Central memory CD4-positive, alpha-beta T cell (primary cell): ENCODE measurements at places on chromosomes 3 and 15.

DNA sequence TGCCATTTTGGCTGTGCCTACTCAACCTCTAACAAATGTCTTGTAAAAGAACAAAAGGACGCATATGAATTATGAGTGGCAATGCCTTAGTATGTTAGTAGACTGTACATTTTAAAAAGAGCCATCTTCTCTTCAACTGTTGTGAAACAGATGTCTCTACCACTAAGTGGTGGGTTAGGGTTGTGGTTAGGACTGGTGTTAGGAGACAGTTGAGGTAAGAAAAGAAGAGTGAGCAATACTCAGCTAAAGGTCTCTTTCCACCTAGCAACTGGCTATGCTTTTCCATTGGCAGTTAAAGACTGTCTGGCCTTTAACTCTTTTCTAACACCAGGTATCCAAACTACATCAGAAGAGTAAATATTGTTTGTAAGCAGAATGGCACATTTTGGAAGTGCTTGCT lies 221.7 kb upstream of the TBC1D5 start:
- no peak for DNase-seq

DNA sequence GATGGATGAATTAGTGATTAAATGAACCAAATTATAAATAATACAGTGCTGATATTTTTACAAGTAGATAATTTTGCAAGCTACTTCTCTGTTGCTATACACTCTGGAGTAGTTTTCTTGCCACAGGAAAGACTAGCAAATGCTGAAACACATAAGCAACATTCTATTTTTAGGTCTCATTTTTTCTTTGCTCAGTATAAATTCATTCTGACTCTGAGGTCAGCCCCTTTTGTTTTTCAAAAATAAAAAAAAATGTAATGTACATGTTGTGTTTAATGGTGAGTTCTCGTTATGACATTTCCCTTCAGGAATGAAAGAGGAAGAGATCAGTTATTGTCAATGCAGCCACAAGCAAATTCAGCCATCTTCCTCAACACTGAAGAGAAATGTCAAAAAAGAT lies 24.9 kb downstream of the GJD2 start:
- DNase-seq, result no peak

DNA sequence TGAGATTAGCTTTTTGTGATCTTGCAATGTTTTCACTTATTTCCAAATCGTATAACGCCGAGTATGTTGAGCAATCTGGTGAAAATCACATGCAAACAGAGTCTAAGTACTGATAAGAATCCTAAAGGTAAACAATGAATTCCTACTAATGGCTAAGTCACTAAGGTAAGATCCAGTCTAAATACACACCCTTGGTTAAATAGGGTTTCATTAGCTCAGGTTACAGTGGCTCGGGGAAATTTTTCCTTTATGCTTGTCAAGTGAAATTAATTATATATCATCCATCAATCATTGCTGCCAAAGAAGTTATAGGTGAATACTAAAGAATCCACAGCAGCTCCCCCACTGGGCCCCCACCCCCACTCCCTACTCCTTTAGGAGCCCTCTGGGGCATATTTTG lies 139.3 kb downstream of the SOX2 start:
- no peak for DNase-seq

- peak; percentile 8 for DNase-seq
These were observed 54.0 kb downstream of the HEG1 start for GRCh38 chr3:125001557-125002413.

GRCh38 chr3:124969963-124970722 lies 35.6 kb upstream of the MUC13 start:
- DNase-seq, result no peak

DNA sequence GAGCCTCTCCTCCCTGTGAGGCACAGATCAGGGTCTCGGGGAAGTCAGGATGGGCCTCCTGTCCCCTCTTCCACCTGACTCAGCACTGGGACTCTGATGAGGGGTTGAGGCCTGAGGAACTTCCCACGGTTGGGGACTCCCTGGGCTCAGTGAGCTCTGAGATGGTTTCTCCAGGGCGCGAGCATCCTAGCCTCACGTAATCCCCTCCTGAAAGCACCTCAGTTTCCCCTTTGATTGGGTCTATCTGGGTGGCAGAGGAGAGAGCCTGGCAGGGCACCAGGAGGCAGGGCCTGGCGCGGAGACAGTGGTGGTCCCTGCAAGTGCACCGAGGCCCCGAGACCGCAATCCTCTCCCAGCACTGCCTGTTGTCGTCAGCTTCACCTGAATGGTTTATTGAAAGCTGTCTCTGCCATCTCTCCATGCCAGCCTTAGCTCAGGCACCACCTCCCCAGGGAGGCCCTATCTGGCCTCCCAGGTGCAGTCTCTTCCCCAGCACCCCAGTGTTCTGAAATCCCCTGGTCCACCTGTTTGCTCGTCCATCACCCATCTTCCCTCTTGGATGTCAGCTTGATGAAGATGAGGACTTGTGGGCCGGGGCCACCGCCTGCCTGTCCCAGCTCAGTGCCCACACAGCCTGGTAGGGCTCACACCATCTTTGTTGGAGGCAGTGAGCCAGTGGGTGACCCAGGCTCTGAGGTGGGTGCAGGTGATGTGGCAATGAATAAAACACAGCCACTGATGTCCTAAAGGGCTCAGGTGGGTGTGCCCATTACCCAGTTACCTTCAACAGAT lies 52.2 kb upstream of the PCSK6 start:
- DNase-seq, result no peak

DNA sequence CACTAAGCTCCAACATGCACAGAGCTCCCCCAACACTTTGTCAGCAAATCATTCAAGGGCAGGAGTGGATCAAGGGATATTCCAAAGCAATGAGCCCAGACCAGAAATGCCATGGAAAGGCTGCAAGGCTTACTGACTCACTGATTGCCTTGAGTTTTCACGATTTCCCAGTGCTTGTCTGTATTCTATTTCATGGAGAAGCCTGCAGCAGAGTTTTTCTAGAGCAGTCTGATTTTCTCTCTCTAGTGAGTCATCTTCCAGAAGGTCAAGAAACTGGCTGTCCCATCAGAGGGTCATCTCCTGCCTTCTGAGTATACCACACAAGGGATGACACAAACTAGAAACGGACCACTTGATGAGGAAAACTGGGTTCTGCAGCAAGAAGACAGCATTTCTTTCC lies 16.5 kb downstream of the LMCD1 start:
- no peak for DNase-seq

GRCh38 chr15:43531018-43531670 lies 13.7 kb downstream of the MAP1A start:
- no peak for DNase-seq

DNA sequence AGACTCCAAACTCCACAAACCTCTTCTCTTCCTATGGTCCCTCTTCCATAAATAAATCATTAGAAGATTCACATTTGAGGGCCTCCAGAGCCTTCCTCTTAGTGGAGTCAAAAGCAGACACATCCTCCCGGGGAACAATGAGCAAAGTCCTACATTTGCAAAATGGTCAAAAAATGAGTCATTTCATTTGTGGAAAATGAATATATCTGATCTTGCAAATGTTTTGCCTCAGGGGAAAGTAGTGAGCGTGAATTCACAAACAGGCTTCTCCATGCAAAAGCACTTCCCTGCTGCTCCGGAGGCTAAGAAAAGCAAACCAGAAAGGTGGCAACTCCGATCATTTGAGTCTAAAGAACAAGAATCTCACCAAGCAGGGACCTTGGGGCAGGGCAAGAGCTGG lies 86.7 kb upstream of the IQSEC1 start:
- DNase-seq, result no peak

GRCh38 chr3:193998123-193998448 lies 137.9 kb upstream of the HES1 start:
- no peak for DNase-seq

DNA sequence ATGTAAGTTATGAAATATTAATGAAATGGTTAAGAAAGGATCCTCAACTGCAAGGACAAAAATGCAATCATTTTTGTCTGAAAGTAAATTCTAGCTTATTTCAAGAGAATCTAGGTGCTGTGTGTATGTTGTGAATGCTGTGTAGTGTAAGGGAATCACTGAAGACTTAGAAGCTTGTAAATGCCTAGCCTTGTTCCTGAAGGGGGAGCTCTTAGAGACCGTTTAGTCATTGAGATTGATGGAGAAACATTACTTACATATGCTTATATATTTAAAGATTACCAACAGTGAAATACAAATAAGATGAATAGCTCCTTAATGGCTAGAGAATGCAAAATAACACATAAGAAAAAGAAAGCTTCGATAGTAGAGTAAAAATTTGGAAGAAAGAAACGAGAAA lies 67.9 kb downstream of the CNTN4 start:
- DNase-seq, result no peak

GRCh38 chr3:64398476-64398875 lies 173.2 kb upstream of the PRICKLE2 start:
- no peak for DNase-seq

DNA sequence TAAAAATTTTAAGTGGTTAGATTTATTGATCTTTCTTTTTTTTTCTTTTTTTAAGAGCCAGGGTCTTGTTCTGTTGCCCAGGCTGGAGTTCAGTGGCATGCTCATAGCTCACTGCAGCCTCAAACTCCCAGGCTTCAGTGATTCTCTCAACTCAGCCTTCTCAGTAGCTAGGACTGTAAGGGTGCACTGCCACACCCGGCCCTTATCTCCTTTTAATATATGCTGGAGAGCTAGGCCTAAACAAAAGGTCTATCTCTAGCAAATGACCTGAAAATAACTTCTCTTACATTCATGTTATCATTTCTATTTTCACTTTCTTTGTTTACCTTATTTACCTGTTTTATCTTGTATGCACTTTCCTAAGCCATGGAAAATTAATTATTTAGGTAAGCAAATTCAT lies 35.2 kb upstream of the MELTF start:
- DNase-seq, result no peak

GRCh38 chr3:34669490-34669889 lies 871.1 kb downstream of the PDCD6IP start:
- DNase-seq, result no peak

DNA sequence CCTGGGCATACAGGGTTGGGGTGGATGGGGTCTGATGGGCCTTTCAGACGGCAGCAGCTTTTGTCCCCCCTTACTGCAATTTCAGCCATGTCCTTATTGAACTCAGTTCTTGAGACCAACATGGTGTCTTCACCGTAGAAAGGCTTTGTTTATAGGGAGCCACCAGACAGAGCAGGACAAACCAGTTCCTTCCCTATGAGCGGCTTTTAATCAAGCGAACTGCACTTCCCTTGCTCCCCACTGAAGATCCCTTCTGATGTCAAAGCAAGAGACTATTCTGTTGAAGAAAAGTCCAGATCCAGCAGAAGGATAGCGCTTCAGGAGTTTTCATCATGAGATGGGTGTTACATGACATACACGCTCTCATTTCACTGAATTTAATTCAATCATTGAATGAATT lies 100.4 kb downstream of the CD47 start:
- DNase-seq, result no peak

- DNase-seq, result no peak
These were observed 66.9 kb upstream of the MYO5C start for GRCh38 chr15:52362497-52362896.

GRCh38 chr3:31911643-31912042 lies 69.4 kb downstream of the OSBPL10 start:
- DNase-seq, result no peak

- DNase-seq, result no peak
These were observed 37.9 kb downstream of the CLK3 start for GRCh38 chr15:74653426-74654102.

DNA sequence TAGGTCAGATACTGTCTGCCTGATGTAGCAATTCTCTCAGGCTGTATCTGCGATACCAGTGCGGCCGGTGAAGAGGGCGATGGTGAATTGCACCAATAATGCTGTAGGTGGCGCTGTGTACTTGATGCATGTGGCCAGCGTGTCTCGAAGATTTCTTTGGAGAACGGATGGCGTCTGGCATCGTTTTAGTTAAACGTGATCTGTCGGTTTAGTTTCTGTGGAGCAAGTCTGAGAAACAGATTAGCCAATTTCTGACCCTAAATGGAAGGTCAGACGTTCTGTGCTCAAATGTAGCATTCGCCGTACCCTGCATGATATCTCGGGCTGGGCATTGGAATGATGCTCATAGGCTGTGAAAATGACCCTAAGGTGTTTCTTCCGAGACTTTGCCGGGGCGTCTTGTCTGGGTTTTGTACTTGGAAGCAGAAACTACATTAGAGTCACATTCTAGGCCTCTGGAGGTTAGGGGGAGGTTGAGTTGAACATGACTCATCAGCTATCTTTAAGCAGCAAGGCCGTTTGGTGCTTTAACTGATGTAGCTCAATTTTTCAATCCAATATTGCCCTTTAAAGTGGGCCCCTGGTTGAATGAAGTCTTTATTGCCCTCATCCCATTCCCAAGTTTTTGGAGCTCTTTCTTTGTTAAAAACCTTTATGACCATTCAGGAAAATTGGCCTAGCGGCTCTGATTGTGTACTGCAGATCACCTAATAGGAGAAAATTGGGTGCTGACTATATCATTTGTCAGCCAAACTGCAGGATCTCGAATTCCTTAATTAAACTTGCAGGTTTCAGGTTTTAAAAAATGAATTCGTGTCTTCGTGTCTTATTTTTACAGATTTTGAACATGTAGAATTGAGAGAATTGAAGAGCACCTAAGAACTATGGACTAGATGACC lies 80.0 kb downstream of the SQOR start:
- no peak for DNase-seq

DNA sequence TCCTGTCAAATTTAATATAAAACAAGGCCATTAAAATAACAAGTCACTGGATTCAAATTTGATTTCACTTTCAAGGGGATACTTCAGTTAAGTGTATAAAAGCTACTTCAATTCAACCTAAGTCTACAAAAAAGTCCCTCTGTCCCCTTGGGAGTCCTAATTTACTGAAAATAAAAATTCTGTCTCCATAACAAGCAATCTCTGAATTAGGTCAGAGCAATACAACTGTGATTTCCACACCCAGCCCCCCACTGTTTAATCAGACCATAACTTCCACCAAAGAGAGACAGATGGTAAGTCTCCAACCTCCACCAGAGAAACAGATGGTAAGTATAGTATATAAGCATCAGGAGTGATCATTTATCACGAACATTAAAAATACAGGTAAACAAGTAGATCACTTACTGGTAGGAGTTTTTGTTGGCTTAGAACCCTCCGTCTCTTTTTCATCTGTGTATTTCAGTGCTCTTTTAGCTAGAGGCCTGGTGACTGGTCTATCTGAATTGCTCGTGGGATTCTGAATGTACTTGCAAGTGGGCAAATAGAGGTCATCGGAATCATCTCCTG lies 12.1 kb downstream of the SGO1 start:
- DNase-seq, result no peak

GRCh38 chr3:149898771-149899170 lies 71.9 kb downstream of the PFN2 start:
- DNase-seq, result no peak

DNA sequence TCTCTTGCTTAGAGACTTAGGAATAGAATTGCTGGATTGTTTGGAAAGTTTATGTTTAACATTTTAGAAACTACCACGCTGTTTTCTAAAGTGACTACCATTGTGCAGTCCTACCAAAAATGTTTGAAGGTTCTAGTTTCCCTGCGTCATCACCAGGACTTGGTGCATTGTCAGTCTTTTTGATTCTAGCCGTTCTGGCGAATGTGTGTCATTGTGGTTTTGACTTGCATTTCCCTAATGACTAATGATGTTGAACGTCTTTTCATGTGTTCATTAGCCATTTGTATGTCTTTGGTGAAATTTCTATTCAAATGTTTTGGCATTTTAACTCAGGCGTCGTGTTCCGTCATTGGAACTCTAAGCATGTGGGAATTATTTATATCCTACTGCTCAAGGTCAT lies 58.0 kb downstream of the CHD2 start:
- peak; percentile 70 for DNase-seq

- no peak for DNase-seq
These were observed 169.1 kb upstream of the NSMCE3 start for GRCh38 chr15:29438703-29439055.
